ENCODE measurements at places on chromosomes 12 and 14. TPM values are rescaled to one million over a fixed set of nuclear protein-coding genes. Genes with fewer than 3 reads are reported as not detected.

Gene CISTR
- not detected for total RNA-seq

Gene LAG3
- total RNA-seq, result not detected

Gene ACOT4
- total RNA-seq, result 0.29 TPM

Gene CNTN1
- under 0.01 TPM for total RNA-seq

Gene DLK1
- not detected for total RNA-seq

Gene IL26
- not detected for total RNA-seq

Gene ERG28
- 15.1 TPM for total RNA-seq

Gene CHMP4A
- 32.0 TPM for total RNA-seq

Gene ZC2HC1C
- total RNA-seq, result 0.93 TPM

Gene DPPA3
- total RNA-seq, result not detected

Gene PTPRR
- 0.15 TPM for total RNA-seq

Gene JPH4
- not detected for total RNA-seq

Gene INHBE
- total RNA-seq, result not detected

Gene PZP
- total RNA-seq, result 0.24 TPM

Gene ZNF891
- total RNA-seq, result 0.39 TPM

- no peak for DNase-seq
Measured at GRCh38 chr14:104638190-104638589, 33.6 kb upstream of the TMEM179 start.

- no peak for DNase-seq
Measured at GRCh38 chr14:26233118-26233517, 364.7 kb downstream of the NOVA1 start.

- no peak for DNase-seq
Measured at GRCh38 chr14:20782280-20782890, 1.3 kb downstream of the RNASE6 start.

DNA sequence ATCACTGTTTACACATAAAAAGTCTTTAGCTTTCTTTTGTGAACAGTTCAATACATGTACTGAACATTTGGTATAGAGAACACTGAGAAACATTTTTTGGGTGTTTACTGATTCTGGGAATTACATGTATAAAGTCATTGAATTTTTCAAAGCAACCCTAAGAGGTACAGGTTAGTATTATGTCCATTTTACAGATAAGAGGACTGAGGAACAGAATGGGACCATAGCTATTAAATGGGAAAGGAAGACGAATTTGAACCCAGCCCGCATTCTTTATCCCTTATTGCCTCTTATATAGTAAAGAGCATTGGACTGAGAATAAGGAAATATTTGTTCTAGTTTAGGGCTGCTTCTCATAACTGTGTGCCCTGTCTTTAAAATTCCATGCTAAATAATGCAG, 889 bp upstream of the KANSL2 start:
- no peak for DNase-seq

- no peak for DNase-seq
Measured at GRCh38 chr14:89215531-89215930, 201.5 kb downstream of the FOXN3 start.

- DNase-seq, result no peak
Measured at GRCh38 chr12:84636801-84637290, 275.8 kb downstream of the SLC6A15 start.

GRCh38 chr12:80234667-80235066, 135.3 kb downstream of the OTOGL start:
- DNase-seq, result no peak

- no peak for DNase-seq
Measured at GRCh38 chr14:93537951-93538350, 107.2 kb downstream of the UNC79 start.

DNA sequence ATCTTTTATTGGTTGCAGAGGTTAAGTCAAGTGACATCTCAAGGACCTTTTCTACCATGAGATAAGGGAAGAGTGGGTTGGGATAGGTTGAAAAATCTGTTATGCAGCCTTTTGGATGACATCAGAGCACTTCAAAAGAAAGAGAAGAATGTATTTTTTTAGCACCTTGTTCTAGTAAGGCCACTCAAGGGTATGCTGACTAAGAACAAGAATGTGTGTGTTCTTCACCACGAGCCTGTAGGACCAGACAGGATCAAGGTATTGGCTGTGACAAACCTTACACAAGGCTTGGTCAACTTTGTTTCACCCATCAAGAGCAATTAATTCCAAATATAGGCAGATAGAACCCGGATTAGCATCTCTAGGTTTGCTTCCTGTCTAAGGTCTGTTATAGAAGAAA, 142.5 kb downstream of the SAMD4A start:
- no peak for DNase-seq

DNA sequence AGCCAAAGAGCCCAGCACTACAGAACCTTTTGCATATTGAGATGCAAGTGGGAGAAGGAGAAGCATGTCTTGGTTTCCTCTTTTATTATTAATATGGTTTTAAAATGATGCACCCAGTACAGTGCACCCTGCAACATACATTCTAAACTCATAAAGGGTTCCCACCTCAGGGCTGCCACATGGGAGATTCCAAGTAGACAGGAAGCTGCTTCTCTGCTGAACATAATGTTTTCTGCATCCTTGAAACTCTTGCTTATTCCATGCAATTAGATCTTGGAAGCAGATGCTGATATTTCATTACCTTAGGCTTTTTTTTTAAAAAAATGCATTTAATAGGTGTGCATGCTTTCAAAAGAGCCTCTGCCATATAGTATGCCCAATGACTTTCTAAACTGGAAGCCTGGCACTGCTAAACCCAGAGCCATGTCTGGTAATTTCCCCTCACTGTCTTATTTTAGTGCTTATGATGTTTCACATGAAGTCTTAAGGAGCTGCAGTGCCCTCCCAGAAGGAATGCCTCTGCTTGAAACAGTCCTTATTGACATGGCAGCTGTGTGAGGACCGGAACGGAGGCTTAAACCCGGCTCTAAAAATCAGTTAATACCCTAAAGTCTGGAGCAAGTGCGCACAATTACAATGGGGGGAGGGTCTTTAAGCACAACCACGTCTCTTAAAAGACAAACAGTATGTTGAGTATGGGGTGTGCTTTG, 2.0 kb upstream of the SIX1 start:
- DNase-seq, result no peak

DNA sequence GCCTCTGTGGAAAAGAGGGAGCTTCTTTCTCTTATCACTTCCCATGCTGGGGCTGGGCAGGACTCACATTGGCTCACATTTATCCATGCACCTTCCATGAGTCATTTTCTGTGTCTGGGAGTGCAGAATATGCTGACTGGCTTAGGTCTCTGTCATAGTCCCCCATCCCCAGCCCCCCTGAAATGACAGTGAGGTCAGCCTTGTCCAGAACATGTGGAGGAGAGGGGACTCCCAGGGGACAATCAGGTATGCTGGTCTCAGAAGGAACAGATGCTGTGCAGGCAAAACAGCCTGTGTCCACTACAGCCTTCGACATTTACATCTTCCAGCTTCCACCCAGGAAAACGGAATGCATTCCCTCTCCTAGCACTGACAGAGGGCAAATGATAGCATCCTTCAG, 35.0 kb downstream of the ADGRD1 start:
- DNase-seq, result no peak

GRCh38 chr14:59398841-59399240, 66.3 kb downstream of the GPR135 start:
- DNase-seq, result no peak

DNA sequence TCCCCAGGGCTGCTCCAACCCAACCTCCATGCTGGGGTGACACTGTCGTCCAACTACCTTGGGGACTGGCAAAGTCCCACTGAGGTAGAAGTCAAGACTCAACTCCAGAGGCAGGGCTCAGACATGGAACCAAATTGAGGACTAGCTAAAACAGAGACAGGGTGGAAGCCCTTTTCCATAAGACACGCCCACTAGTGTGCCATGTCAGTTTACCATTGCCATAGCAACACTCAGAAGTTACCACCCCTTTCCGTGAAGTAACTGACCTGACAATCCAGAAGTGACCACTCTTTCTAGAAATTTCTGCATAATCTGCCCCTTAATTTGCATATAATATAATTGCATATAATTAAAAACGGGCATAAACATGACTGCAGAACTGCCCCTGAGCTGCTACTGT, 409.6 kb downstream of the MED13L start:
- DNase-seq, result no peak

DNA sequence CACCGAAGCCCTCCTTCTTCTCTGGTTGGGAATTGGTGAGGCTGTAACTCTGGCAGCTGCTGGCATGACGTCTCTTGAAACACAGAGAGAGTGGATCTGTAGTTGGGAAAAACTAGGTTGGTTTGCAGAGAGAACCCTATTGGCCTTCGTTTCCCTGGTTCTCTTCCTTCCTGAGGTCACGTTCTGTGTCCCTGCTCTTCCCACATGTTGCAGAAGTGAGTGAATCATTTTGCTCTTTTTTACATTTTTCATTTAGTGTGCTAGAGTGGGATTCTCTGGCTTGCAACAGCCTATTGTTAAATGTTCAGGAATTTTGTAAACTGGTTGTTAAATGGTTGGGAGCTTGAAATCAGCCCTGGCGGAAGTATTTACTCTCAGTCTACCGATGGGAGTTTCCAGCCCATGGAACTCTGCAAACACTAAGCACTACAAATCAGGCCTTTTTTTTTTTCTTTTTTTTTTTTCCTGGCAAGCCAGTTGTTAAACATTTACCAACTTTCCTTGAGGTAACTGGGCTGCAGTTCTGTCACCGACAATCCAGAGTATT, 26.8 kb upstream of the CKAP4 start:
- no peak for DNase-seq

DNA sequence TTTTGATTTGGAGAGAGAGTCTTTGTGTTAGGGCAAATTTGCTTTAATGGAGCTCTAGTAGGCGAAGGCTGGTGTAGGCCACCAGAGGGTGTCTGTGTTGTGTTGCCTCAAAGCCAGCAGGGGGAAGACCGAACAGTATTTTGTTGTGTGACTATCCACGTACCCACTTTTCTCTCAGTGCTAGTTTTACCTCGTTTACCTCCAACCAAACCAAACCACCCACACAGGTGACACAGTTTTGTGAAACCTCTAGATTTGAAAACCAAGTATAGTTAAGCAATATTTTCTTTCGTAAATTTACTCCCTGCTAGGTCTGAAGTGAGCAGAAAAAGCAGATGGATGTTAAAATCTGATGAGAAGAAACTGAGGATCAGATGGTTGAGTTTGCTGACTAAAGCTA, 36.3 kb upstream of the NPFF start:
- peak; percentile 48 for DNase-seq

DNA sequence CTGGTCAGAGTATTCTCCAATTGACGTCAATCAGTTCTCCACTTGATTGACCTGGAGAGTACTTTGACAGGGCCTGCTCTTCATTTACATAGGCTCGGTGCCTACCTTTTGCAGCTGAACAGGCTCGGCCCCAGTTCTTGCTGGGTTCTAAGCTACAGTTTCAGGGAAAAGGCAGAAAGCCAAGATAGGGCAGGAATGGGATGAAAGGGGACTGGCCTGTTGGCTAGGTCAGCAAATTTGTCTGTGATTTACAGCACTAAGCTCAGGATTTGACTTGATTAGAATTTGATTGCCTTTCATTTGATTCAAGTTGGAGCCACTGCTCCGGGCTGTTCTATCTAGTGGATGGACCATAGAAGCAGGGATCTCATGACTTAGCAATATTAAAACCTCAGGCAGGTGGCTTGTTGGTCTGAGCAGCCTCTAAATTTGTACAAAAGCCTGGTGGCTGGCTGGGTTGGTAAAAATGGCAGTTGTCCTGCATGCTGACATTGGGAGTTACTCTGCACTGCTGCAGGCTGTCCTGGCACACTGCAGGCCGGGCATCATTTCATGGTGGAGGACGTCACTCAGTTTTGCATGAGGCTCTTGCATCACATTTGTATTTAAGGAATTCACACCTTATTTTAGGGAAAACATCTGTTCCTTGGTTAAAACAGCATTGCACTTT, 71.8 kb downstream of the BICD1 start:
- DNase-seq, result no peak

DNA sequence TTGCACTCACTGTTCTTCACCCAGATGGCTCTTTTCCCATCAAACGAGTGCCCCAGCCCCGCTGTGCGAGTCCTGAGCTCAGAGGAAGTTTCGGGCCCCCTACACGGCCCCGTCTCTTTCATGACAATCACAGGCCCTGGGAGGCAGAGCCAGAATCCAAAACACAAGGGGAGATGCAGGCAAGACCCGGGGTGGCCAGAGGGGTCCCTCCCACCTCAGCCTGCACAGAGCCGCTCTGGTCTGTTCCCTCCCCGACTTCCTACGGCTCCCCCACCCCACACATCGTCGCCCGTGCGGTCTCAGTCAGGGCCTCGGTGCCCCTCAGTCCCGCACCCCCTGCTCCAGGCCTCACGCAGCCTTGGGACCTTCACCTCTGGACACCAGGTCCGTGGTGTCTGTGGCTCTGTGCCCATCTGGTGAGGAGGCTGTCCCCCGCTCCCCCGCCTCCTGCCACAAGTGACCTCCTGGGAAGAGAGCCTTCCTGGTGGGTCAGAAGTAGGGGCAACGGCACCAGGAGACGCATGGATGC, 8.9 kb downstream of the GPR132 start:
- no peak for DNase-seq

DNA sequence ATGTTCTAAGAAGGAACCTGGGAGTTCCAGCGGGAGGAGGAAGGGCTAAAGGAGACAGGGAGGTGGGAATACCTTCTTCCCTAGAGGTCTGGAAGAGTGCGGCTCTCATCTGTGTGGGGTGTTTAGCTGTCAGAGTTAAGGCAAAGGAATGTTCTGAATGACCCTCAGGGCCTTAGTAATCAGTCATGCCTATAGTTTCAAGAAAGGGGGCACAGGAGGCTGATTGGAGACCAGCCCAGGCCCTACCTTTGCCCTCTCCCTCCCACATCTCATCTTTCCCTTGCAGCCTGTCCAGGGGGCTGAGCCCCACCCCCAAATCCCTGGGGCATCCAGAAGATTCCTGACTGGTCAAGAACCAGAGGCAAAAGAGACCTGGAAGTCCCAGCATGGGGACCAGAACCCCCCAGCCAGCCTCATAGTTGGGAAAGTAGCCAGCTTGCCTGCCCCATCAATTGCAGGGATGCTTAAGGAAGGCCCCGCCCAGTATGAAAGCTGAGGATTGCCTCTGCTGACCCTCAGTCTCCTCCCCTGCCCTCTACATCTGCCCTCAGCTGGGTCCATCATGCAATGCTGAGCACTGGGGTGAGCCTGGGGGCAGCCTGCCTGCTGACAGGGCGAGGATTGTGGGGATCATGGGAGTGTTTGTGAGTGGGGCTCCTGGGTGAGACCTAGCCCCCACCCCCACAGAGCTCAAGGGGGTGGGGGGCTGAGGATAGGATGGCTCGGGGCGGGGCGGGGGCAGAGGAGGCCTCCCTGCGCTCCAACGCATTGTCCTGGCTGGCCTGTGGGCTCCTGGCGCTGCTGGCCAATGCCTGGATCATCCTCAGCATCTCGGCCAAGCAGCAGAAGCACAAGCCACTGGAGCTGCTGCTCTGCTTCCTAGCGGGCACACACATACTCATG, 1.8 kb downstream of the GPR162 start:
- no peak for DNase-seq

All from glomerular endothelial cell (primary cell).